ENCODE measurements at places on chromosomes 4 and X.

GRCh38 chr4:2949782-2950125, 13.5 kb downstream of the NOP14 start:
- no peak for DNase-seq

GRCh38 chr4:17578482-17578891, 1.5 kb downstream of the LAP3 start:
- no peak for DNase-seq

GRCh38 chrX:69032601-69033000, 132.7 kb downstream of the PJA1 start:
- peak; percentile 80 for DNase-seq

DNA sequence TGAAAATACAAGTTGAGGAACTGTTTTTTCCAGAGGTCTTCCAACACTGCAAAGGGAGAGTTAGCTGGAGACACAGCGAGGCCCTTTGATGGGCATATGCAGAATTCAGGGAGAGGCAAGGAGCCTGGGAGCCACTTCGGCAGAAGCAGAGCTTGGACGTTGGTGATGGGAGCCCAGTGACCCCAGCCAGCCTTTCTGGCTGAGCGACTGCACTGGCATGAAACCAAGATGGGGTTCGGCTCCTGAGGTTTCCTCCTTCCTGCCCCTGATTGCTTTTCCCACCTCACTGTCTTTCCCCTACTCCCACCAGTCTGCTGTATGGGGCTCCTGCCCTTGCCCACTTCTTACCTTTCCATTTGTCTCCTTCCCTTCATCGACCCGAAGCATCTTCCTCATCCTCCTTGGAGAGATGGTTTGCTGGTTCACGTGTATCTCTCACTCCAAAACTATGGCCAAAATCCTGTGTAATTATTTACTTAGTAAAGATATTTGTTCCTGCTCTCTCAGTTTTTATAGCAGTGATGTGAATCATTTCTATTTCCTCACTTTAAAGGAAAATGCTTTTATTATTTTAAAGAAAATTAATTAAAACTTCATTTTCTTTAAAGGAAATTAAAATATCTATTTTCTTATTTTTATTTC, 100.5 kb downstream of the NFKB1 start:
- DNase-seq: peak; percentile 51

GRCh38 chr4:78666830-78667258, 109.3 kb upstream of the BMP2K start:
- peak; percentile 56 for DNase-seq

GRCh38 chrX:106927023-106927422, 6.8 kb downstream of the CLDN2 start:
- no peak for DNase-seq

DNA sequence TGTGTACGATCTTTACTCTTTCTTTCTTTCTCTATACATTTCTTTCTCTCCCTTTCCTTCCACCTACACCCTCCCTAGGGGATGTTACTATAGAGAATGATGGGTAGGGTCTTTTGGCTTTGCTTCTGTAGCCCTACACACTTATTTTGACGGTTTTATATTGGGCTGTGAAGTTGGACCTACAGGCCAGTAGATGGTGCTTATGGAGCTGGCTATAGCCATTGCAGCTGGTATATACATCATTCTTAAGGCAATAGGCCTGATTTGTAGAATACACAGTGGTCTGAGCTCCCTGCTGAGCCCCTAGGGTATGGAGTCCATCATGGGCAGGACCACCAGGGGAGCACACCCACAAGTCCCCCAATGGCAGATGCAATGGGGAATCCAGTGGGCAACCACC, 1869.7 kb downstream of the STIM2 start:
- no peak for DNase-seq

- DNase-seq: no peak
Measured at GRCh38 chrX:111467896-111468295, 43.5 kb upstream of the SERTM2 start.

GRCh38 chr4:37675587-37676290, 10.4 kb downstream of the RELL1 start:
- DNase-seq: peak; percentile 81

DNA sequence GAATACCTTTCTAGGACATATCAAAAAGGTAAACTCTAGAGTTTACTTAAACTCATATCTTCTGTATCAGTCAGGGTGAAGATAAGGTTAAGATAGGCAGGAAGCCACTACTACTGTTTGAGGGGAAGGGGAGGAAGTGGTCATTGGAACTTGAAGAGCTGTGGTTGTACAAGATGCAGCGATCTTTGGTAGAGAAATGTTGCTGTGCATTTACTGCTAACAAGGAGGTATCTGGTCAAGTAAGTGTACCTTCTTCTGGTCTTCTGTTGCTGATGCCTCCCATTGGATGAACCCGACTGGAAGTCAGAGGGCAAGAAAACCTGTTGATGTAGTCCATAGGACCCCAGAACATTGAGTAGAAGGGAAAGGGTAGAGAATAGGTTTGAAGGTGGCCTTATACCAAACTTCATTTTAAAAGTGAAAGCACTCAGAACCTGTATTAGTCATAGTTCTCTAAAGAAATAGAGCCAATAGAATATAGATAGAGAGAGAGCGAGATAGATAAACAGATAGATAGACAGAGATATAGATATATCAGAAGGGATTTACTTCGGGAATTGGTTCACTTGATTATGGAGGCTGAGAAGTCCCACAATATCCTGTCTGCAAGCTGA, 47.9 kb upstream of the TSPAN5 start:
- DNase-seq: no peak

- peak; percentile 62 for DNase-seq
Measured at GRCh38 chr4:39637586-39638353, 895 bp downstream of the SMIM14 start.

DNA sequence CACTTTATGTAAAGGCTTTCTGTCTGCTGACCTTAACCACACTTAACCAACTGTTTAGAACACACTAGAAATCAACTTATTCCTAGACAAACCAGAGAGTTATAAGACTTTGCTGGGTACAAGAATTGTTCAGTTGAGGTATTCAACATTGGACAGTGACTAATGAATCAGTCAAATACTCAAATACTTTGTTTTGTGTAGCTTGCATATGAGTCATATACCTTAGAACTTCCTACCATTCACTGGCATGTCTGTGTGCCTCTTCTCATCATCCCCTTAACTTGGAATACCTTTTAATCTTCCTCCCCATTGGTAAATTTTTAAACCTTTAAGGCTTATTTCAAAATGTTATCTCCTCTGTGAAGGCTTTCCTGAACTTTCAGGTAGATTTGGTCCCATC, 708.8 kb upstream of the GRIA3 start:
- DNase-seq: peak; percentile 37

- peak; percentile 58 for DNase-seq
Measured at GRCh38 chr4:56434599-56435139, 746 bp downstream of the PPAT start.

DNA sequence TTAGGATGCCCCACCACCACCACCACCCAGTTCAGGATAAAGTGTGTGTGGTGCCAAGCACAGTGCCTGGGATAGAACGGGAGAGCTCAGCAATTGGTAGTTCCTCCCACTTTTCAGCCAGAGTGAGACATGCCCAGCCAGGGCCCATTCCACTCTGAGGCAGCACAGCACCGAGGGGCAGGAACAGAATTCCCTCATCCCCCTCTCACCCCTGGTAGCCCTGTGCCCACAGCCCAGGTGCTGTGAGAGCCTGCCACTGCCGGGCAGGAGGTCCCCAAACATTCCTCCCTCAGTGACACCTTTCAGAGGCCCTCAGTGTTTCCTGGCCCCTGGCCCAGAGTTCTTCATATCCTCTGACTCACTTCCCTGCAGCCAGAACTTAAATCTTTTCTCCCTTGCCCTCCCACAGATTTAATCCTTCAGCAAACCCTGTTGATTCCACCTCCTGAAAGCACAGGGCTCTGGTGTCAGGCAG, 8.1 kb downstream of the RIPPLY1 start:
- DNase-seq: peak; percentile 89

DNA sequence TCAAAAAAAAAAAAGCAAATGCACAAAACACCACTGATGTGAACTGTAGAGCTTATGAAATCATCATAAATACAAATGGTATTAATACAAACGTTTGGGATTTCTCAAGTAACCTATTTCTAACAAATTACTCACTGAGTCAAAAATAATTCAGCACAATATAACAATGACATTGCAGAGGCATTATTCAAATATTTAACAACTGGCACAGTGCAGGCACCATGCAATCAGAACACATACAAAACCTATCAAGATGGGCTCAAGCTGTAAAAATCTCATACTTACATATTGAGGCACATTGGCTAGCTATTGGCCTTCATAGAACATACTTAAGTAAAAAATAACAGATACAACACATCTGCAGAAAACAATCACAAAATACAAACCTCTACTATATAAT, 81.1 kb downstream of the LRBA start:
- DNase-seq: no peak

- DNase-seq: no peak
Measured at GRCh38 chr4:26723216-26723615, 137.4 kb upstream of the STIM2 start.

GRCh38 chrX:17654116-17654515, 83.2 kb upstream of the SCML1 start:
- DNase-seq: no peak

- DNase-seq: no peak
Measured at GRCh38 chrX:66676990-66677389, 38.1 kb upstream of the EDA2R start.

GRCh38 chrX:132483488-132483887, 5.3 kb downstream of the MBNL3 start:
- DNase-seq: no peak

DNA sequence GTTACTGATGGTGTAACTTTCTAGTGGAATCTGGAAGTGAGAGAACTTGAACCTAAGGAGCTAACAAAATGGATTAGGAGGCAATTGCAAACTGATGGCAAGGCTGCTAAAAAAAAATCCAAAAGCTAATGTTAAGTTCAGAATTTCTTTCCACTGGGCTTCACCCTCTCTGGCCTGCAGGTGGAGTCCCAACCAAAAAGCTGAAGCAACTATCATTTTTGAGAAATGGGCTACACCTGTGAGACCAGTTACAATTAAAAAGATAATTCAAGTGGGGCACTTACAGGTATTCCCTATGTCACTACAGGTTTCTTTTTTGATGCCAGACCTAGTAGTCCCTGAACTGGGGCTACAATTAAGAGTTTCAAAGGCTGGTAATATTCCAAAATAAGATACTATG, 142.1 kb upstream of the FTHL17 start:
- peak; percentile 9 for DNase-seq

DNA sequence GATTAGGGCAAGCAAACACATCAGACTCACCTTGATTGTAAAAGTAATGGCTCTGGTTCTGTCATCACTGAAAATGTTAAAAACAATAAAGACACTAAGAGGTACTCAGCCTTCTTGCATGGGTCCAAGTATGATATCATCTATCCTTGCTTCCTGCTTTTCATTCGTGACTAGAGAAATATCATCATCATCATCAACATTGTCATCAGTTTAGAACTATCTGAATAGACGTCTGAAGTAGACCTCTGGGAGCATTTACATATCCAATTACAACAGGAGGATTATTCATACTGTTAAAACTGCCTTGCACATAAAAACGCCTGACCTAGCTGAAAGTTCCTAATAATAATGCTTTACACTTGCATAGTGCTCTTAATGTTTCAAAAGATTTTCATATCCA, 9.8 kb upstream of the FRAS1 start:
- no peak for DNase-seq

- DNase-seq: no peak
Measured at GRCh38 chr4:11313157-11313943, 115.3 kb downstream of the HS3ST1 start.

- DNase-seq: no peak
Measured at GRCh38 chr4:173514641-173515217, 15.3 kb downstream of the HAND2 start.

GRCh38 chrX:14936561-14936960, 63.3 kb downstream of the MOSPD2 start:
- peak; percentile 72 for DNase-seq

DNA sequence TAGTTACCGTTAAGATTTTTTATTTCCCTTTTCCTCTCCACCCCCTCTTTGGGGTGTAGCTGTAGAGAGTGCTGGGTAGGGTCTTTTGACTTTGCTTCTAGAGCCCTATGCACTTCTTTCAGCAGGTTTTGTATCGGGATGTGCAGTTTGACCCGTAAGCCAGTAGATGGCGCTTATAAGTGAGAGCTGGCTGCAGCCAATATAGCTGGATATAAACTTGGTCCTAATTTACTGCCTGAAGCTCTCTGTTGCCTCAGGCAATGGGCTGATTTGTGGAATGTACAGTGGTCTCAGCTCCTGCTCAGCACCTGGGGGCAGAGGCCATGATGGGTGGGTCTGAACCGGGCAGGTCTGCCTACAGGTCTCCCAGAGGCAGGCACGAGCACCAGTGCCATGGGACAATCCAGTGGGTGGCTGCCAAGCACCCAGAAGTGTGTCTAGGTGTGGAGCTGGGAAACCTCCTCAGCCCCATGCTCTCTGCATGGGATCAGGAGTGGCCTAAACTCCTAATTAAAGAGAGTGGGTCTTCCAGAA, 146.5 kb downstream of the SPANXN1 start:
- DNase-seq: no peak

- no peak for DNase-seq
Measured at GRCh38 chr4:184294606-184295133, 77.0 kb upstream of the ENPP6 start.

DNA sequence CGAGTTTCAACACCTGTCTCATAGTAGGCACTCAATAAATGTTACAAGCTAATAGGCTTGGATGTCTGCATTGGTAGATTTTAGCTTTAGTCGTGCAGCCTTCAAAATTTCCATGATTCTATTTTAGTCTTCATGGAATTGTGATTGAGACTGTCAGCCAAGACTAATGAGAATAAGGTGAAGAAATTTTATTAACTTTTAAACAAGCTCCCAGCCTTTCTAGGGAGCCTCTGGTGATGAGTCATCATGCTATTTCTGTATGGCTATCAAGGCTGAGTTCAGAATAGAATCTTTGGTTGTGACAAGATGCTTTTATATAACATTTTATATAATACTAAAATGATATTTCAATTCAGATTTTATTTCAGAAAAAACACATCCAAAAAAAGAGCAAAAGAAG, 685.8 kb downstream of the GABRG1 start:
- peak; percentile 33 for DNase-seq

- DNase-seq: no peak
Measured at GRCh38 chr4:6308899-6309643, 39.4 kb downstream of the WFS1 start.

DNA sequence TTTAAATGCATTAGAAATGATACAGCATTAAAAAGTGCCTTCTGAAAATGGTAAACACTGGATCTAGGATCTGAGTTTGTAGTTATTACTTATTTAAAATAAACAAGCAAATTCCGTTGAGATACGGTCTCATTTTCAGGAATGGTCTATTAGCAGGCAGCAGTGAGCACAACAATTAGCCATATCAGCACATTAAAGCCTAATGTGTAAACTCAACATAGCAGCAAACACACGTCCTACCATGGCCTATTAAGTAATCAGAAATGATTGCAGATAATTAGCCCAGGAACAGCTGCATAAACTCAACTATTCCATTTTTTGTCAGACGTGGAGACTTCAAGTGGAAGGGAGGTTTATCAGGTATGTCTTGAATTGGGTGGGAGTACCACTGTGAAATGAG, 61.8 kb downstream of the NEIL3 start:
- no peak for DNase-seq
